ENCODE measurements at places on chromosomes 1 and 21. TPM values are rescaled to one million over a fixed set of nuclear protein-coding genes. Genes with fewer than 3 reads are reported as not detected.

LHX8 gene
- total RNA-seq, result not detected

- peak; percentile 45 for DNase-seq
Measured at GRCh38 chr1:10911490-10912166, 100.8 kb upstream of the TARDBP start.

DNA sequence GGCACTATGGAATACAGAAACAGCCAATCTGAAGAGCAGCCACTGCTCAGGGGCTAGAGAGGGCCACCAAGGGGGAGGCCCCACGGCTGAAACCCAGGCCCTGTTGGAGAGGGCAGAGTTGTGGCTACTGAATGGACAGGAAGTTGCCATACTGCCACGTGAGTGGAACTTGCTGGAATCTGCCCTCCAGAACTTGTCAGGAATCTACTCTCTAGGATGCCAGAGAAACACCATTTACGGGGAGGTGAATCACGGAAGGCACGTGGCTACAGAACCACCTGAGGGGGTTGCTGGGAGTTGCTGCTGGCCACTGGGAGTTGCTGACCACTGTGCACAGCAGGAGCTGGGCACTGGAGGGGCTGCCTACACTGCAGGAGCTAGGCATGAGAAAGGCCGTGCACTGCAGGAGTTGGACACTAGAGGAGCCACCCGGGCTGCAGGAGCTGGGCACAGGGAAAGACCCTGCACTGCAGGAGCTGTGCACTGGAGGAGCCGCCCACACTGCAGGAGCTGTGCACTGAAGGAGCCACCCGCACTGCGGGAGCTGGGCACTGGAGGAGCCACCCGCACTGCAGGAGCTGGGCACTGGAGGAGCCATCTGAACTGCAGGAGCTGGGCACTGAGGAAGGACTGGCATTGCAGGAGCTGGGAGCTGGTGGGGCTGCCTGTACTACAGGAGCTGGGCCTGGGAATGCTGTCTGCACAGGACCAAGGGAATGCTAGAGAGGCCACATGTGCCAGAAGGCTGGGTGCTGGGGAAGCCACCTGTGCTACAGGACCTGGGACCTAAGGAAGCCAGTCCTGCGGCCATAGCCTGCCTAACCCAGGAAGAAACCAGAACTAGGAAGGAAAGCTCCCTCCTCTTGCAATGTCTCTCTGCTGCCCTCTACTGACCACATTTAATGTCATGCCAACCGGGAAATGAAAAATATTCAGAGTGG lies 343.4 kb downstream of the MATN1 start:
- peak; percentile 67 for DNase-seq

- no peak for DNase-seq
Measured at GRCh38 chr1:157042846-157043245, 2.7 kb downstream of the ARHGEF11 start.

GRCh38 chr1:76084029-76084627 lies 9.6 kb downstream of the ST6GALNAC3 start:
- DNase-seq, result no peak

DNA sequence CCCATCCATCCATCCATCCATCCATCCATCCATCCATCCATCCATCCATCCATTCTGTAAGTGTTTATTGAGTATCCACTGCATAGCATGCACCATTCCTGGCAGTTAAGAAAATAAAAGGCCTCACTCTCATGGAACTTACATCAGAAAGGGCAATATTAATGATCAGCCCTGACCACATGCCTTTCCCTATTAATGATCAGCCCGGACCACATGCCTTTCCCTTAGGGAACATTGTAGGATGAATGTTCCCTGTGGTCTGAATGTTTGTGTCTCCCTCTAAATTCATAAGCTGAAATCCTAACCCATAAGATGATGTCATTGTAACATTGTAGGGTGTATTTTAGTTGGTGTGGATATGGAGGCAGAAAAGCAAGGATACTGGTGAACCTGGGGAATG lies 365.8 kb downstream of the KIF26B start:
- DNase-seq, result no peak

GRCh38 chr1:15899266-15899665 lies 51.8 kb downstream of the SPEN start:
- DNase-seq, result no peak

GSTM5 gene
- 18.1 TPM for total RNA-seq

PRAMEF10 gene
- total RNA-seq, result not detected

GRCh38 chr1:99407018-99407417 lies 142.7 kb downstream of the PLPPR4 start:
- no peak for DNase-seq

DNA sequence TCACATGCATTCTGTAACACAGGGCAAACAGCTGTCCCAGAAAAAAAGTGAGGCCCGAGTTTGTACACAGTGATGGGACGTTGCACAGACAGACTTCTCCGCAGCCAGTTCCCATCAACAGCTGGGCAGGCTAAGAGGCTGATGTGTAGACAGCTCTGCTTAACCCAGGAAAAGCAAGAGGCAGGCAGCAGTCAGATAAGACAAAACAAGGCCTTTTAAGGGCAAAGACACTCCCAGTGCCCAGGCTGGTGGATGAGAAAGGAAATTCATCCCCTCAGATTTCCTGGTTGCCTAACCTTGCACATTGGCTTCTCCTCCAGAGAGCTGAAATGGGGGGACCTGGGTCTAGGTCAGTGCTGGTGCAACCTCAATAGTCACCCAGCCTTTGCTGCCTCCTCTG lies 17.2 kb upstream of the PHLDA3 start:
- DNase-seq, result no peak

SAMD11 gene
- total RNA-seq, result 6.0 TPM

DNA sequence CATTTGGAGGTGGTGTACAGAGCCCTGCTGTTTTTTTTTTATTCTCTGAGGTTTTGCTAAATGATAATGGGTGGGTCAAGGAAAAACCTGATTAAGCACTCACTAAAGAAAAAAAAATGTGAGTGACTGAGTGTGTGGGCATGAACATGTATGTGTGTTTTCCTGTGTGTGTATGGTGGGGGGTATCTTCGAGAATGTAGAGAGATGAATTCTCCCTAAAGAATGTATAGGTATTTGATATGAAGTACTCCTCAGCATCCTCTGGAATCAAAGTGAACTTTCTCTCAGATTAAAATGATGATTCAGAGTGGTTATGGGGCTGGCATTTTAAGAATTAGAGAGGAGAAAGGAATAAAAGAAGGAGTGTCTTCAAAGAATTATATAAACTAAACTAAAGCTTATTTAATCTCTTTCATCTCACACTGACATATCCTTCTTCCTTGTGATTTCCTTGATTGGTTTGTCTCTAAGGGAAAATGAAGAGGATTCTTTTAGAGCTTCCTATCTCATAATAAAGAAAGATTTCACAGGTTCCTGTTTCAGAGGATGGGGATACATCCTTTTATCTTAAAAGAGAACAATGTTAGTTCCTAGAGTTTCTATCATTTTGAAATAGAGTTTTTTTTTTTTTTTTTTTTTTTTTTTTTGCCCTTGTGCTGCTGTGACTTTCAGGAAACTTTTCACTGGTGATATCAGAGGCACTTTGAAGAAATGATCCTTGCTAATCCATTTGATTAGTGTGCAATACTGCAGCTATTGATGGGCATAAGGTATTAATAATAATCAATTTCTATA lies 23.9 kb downstream of the S1PR1 start:
- DNase-seq, result no peak

IL19 gene
- not detected for total RNA-seq

DNA sequence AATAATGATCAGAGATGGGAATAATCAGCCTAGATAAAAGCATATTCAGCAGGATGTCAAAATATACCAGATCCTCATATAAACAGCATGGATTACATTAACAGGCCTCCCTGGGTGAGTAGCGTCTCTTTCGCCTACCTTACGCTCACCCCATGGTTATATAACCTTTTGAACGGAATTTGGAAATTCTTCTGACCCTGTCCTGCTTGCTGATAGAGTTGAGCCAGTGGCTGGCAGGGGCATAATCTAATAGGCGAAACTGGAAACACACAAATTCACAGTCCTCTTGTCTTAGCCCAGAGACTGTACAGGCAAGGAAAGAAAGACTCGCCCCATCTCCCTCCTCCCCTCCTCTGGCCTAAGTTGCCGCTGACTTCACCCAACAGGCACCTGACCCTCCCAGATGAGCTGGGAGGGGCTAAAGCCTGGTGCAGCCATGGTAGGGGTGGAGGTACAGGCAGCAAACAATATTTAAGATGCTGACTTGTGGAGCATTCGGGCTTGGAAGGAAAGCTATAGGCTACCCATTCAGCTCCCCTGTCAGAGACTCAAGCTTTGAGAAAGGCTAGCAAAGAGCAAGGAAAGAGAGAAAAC lies at the start of gene ANGPTL7:
Gene ANGPTL7 (plus strand): TSS at position 498 of the 594 bp plus-strand sequence. CDS start 225 bp downstream, outside the sequence.
- DNase-seq, result no peak

PTPRU gene
- 45.5 TPM for total RNA-seq

DNA sequence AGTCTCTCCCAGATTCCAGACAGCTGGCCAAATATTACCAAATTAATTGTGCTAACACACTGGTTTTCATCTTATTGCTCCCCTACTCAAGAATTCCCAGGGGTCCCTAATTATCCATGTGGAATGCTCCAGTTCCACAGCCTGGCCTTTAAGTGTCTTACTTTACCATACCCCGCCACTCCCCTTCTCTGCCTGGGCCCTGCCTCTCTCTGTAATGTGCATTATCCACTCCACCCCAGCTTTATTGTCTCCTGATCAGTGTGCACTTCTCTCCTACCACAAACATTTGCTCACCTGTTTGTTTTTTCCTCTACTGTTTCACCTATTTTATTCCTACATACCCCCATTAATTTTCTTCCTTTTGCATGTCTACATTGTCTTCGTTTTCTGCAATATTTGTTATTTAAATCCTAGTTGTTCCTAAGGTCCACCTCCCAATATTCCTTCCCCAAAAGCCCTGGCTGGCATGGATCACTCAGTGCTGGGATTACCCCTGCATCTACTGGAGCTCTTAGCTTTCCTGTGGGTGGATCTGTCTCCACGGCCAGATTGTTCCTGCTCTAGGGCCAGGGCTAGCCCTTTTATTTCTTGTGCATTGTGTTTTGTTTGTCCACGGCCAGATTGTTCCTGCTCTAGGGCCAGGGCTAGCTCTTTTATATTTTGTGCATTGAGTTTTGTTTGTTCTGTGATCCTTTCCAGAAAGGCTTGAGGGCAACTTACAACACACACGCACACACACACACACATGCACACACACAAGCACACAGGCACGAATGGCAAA lies 33.4 kb upstream of the ATP1B1 start:
- no peak for DNase-seq

GRCh38 chr1:83692524-83693381 lies 306.2 kb downstream of the TTLL7 start:
- DNase-seq, result no peak

OR2AK2 gene
- total RNA-seq, result not detected

- peak; percentile 63 for DNase-seq
Measured at GRCh38 chr21:43306911-43307676, 119.8 kb downstream of the SIK1 start.

- no peak for DNase-seq
Measured at GRCh38 chr21:31932470-31932764, 59.6 kb downstream of the HUNK start.

CYP4X1 gene
- total RNA-seq, result 6.8 TPM

SPATA17 gene
- 0.26 TPM for total RNA-seq

- DNase-seq, result no peak
Measured at GRCh38 chr1:161731981-161732718, 10.8 kb downstream of the FCRLB start.

- no peak for DNase-seq
Measured at GRCh38 chr1:184555665-184556641, 169.1 kb downstream of the C1orf21 start.

GRCh38 chr1:7403265-7404045 lies 367.6 kb upstream of the VAMP3 start:
- DNase-seq, result no peak

SDE2 gene
- total RNA-seq, result 21.8 TPM

GPR61 gene
- total RNA-seq, result not detected

GRCh38 chr1:23776217-23776616 lies 2.0 kb upstream of the PITHD1 start:
- no peak for DNase-seq

SH2D2A gene
- 3.8 TPM for total RNA-seq

DNA sequence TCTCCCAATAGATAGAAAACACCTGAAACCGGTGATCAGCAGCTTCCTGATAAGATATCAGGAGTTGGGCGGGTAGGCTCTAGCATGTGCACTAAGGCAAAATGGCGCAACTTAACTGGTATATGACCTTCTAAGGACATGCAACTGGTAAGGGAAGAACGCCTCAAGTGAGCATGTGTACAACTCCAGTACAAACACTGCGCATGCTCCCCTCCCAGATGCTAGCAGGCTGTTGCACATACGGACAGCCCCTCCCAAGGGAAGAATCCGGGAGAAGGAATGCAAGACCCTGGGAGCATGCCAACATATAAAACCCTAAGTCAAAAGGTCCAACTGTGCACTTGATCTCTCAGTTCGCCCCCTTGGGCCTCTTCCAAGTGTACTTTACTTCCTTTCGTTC lies 110.8 kb downstream of the TSEN15 start:
- DNase-seq, result no peak

ERICH3 gene
- total RNA-seq, result not detected

DNA sequence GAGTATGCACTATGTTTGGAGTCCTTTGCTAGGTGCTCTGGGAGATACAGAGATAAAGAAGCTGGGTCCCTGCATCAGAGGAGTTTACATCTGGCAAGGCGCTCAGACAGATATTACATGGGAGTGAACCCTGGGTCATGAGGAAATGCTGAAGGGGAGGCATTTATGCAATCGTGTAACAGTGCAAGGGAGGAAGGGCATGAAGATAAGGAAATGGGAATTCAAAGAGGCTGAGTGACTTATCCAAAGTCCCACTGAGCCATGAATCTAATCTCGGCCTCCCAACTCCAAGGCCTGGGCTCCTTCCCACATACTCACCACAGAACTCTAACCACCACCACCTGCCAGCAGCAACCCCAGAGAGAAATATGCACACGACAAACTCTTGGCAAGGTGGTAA lies 51.6 kb downstream of the FAM163A start:
- no peak for DNase-seq

GRCh38 chr1:32496127-32496526 lies 31.3 kb downstream of the ZBTB8B start:
- no peak for DNase-seq

RGS4 gene
- 0.81 TPM for total RNA-seq

SOAT1 gene
- total RNA-seq, result 116 TPM

- no peak for DNase-seq
Measured at GRCh38 chr1:116777831-116778830, 23.9 kb downstream of the CD2 start.

HSD3B2 gene
- total RNA-seq, result not detected

DNA sequence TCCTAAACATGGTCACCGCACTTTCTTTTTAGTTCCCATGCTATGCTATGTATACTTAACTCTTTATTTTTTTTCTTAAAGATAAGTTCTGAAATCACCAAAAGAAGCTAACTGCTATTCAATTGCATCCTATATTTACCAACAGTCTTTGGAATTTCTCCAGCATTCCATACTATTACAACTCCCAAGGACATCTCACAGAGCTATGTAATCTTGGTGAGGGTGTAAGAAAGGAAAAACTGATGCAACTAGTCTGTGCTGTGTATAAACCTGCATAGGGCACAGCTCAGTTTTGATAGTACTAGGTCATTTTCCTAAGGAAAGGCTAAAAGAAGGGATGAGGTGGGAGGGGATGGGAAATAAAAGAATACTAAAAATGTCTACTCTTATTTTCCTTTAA lies 78.0 kb downstream of the PTPN14 start:
- no peak for DNase-seq

CFAP126 gene
- total RNA-seq, result not detected

GRCh38 chr1:15188678-15189077 lies 35.1 kb downstream of the TMEM51 start:
- peak; percentile 21 for DNase-seq

All from upper lobe of right lung (tissue), 1 donor.